Dermis blood vessel endothelial cell (primary cell): ENCODE measurements at places on chromosomes 7 and 10. TPM values are rescaled to one million over a fixed set of nuclear protein-coding genes. Genes with fewer than 3 reads are reported as not detected.

GDF10 gene
- not detected in 2 replicates for total RNA-seq

GRCh38 chr10:114956466-114956865, 18.5 kb downstream of the TRUB1 start:
- no peak for DNase-seq

GRM8 gene
- total RNA-seq, result 0.09 TPM in 1 of 2 replicates, not detected in the other

AZGP1 gene
- not detected in 2 replicates for total RNA-seq

DNA sequence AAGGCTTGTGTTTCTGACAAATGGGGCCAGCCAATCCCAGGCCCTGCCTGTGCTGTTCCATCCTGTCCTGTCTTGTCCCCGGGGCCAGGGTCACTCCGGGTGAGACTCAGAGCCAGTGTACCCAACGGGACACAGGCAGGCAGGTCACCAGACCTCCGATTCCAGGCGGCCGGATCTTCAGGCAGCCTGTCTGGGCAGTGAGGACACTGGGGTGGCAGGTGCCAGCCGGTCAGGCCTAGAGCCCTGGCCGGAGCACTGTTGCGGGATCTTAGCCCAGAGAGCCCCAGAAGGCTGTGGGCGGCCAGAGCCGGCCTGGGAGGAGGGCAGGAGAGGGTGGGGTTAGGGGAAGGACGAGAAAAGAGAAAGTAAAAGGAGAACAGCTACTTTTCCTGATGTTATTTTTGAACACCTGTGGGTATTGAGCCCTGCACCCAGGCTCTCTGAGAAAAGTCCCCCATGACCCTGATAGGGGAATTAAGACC, 134.3 kb upstream of the TNRC18 start:
- DNase-seq, result no peak

DNA sequence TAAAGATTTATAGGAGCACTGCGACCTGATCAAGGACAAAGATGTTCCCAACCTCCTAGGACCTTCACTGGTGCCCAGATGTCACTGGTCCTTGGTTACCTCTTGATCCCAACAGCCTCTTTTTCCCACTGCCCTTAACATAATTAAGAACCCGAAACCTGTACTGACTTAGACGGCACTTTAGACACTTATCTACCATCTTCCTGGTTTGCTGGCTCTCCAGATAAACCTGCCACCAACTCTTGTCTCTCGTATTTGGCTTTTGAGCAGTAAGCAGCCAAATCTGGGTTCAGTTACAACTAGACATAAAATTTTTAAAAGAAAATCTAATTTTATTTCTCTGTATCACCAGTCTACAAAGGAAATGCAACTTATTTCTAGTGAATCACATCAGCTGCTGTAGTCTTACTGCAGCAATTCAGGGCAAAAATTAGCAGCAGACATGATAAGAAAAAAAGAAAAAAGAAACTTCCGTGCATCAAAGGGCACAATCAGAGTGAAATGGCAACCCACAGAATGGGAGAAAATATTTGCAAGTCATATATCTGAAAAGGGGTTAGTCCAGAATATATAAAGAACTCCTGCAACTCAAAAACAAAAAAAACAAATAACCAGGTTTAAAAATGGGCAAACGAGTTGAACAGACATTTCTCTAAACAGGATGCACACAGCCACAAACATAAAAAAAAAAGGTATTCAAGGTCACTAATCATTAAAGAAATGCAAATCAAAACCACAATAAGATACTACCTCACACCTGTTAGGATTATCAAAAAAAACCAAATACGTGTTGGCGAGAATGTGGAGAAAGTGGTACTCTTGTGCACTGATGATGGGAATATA, 9.4 kb downstream of the ASB13 start:
- no peak for DNase-seq

ANKRD30A gene
- not detected in 2 replicates for total RNA-seq

TUBB8 gene
- total RNA-seq, result 0.09 TPM in 1 of 2 replicates, not detected in the other

DNA sequence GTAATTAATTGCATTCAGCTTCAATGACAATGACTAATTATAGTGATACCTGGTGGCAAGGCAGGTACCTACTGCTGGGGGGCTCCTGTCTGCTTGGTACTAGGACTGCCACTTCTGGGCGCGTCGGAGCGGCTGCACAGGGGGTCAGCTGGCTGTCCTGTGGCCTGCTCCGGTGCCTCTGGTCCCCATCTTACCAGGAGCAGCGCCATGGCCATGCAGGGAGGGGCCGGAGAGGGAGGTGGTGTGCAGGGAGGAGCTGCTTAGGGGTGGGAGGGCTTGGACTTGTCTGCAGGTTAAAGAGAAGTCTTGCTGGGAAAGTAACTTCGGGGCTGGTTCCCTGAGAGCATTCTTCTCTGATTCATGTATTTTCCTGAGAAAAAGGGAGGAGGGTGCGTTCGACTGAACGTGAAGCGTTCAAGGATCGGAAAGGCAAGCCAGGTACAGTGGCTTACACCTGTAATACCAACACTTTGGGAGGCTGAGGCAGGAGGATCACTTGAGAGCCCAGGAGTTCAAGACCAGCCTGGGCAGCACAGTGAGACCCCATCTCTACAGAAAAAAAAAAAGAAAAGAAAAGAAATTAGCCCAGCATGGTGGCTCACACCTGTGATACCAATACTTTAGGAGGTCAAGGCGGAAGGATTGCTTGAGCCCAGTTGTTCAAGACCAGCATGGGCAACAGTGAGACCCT, 15.4 kb downstream of the CUX1 start:
- DNase-seq, result no peak
